Progenitor cell of endocrine pancreas (in vitro differentiated cells): ENCODE measurements at places on chromosomes 11 and 22.

- no peak for DNase-seq
- no peaks in the 10 kb centered on the region for H3K27me3 ChIP-seq
- peaks cover 44% of the 10 kb centered on the region for H3K36me3 ChIP-seq
- H3K27ac ChIP-seq = peak overlapping the region; percentile 25
- H3K4me3 ChIP-seq = no peak overlapping the region
- no peaks in the 10 kb centered on the region for H3K4me1 ChIP-seq
Observed at GRCh38 chr11:59199546-59200422, 12.9 kb downstream of the MPEG1 start.

DNA sequence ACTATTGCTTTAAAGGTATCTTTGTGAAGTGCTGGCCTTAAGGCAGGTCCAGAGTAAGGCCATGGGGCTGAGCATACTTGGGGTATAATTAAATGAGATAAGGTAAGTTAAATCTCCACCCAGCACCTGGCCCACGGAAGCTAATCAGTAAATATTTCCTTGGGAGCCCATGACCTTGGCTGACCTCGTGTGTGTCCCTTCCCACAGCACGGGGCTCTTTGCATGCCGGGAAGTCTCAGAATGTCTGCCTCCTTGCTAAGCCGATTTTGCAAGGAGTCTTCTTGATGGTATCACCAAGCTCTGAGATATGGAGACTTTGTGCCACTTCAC is 46.5 kb downstream of the ADM start:
- no peaks in the 10 kb centered on the region for H3K36me3 ChIP-seq
- peak overlapping the region; percentile 96 for H3K27ac ChIP-seq
- H3K4me3 ChIP-seq = peak overlapping the region; percentile 25
- no peak for DNase-seq
- H3K4me1 ChIP-seq = peaks cover 22% of the 10 kb centered on the region

DNA sequence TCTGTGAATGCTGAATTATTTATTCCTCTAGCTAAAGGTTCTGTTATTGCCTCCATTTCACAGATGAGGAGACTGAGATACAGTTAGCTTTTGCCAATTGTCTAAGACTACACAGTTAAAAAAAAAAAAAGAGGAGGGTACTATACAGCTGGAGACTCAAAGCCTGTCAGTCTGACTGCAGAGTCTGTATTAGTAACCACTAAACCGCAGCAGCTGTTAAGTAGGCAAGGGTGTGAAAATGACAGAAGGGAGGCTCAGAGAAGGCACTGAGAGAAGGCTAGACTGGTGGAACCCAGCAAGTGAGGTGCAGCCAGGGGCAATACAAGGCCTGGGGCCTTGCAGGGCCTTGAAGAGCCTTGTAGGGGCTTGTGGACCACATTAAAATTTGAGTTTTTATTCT is 181.2 kb downstream of the CSNK2A3 start:
- H3K36me3 ChIP-seq = no peaks in the 10 kb centered on the region
- H3K4me3 ChIP-seq = no peak overlapping the region
- no peaks in the 10 kb centered on the region for H3K4me1 ChIP-seq
- H3K27ac ChIP-seq = no peak overlapping the region
- no peak for DNase-seq

GRCh38 chr22:43921370-43921769 is 2.2 kb upstream of the PNPLA3 start:
- no peak for DNase-seq
- H3K4me3 ChIP-seq = no peak overlapping the region
- H3K4me1 ChIP-seq = peaks cover 13% of the 10 kb centered on the region

DNA sequence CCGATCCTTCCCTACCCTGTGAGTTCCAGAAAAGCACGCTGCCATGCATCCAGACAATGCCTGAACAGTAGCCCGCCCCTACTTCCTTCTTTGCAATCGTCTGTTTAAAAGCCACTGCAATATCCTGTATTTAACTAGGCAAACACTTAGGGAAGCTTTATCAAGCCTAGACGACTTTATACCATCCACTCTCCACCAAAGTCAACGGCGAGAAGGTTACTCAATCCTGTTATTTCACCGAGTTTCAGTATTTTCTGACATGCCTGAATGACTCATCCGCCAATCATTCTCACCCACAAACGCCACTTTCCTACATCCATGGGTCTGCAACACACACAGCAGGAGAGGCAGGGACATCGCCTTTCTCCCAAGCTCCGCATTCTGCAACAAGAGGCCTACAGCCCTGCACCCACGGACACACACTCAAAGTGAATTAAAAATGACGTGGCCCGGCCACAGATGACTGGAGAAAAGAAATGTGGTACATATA is 9.3 kb downstream of the CELSR1 start:
- H3K36me3 ChIP-seq = peaks cover 11% of the 10 kb centered on the region
- H3K27me3 ChIP-seq = peaks cover 61% of the 10 kb centered on the region
- no peak for DNase-seq
- H3K4me3 ChIP-seq = no peak overlapping the region
- H3K4me1 ChIP-seq = peaks cover 12% of the 10 kb centered on the region

DNA sequence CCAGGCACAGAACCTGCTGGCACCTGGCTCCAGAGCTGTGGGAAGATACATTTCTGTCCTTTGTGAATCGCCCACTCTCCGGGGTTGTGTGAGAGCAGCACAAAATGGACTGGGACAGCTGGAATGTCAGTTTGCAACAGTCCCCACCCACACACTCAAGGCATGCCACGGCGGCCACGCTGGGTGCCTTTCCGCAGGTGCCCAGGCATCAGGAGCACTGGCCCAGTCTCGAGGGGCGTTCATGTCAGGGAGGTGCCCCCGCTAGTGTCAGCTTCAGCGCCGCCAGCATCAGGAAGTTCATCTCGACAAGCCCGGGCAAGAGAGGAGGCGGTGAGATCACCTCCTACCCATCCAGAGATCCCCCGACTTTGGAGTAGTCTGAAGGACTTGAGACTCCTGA is 2.1 kb downstream of the TP53AIP1 start:
- no peak for DNase-seq
- H3K4me1 ChIP-seq = peaks cover 3% of the 10 kb centered on the region
- H3K27ac ChIP-seq = no peak overlapping the region

DNA sequence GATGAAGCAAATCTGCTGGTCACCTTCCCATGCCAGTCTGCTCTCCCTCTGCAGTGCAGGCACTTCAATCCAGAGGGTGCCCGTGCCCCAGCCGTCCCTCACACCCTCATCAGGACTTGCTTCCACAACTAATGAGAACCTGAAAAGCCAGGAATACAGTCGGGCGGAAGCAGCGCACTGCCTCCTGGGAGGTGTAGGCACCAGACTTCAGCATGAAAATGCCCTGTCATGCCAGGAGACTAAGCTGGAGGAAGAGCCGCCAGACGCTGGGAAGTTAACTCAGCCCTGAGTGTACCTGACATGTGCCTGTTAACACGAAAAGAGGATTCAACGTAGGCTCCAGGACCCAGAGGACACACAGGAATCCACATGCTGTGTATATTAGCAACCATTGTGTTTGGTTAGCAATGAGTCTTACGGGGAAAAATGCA is 40.1 kb upstream of the FLI1 start:
- H3K4me3 ChIP-seq = no peak overlapping the region
- no peak overlapping the region for H3K27ac ChIP-seq
- H3K36me3 ChIP-seq = no peaks in the 10 kb centered on the region
- H3K27me3 ChIP-seq = peaks cover 56% of the 10 kb centered on the region
- no peak for DNase-seq

DNA sequence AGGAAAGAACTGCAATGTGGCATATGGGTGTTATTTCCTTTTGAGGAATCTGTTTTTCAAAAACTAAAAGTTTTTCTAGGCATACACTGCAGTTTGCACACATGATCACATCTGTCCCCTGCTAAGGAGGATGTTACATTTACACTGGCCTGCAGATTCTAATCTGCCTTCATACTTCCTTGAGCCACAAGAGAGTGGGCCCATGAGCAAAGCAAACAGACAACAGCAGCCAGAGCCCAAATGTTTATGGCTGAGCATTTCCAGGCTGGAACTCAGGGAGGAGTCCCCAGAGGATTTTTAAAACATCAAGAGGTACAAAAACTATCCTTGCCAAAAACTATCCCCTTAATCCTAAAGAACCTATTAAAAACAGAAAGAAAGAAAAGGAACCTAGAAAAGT is 117.2 kb upstream of the MTNR1B start:
- no peak for DNase-seq
- H3K36me3 ChIP-seq = no peaks in the 10 kb centered on the region
- no peak overlapping the region for H3K27ac ChIP-seq
- H3K4me3 ChIP-seq = no peak overlapping the region
- H3K27me3 ChIP-seq = no peaks in the 10 kb centered on the region

- H3K4me3 ChIP-seq = no peak overlapping the region
- no peak for DNase-seq
- H3K36me3 ChIP-seq = peaks cover 3% of the 10 kb centered on the region
Observed at GRCh38 chr11:32262367-32262766, 171.5 kb downstream of the RCN1 start.

DNA sequence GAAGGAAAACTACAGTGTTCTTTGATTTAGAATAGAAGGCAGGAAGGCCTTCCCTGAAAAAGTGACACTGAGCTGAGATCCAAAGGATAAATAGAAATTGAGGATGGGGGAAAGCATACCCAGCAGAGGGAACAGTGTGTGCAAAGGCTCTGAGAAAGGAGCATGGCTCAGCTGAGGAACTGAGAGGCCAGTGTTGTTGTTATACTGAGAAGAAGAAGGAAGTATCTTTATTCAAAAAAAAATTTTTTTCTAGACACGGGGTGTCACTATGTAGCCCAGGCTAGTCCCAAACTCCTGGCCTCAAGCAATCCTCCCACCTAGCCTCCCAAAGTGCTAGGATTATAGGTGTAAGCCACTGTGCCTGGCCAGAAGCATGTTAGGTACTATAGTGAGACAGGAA is 3.5 kb upstream of the PIK3C2A start:
- H3K36me3 ChIP-seq = peaks cover 16% of the 10 kb centered on the region
- H3K4me3 ChIP-seq = no peak overlapping the region
- no peak for DNase-seq

DNA sequence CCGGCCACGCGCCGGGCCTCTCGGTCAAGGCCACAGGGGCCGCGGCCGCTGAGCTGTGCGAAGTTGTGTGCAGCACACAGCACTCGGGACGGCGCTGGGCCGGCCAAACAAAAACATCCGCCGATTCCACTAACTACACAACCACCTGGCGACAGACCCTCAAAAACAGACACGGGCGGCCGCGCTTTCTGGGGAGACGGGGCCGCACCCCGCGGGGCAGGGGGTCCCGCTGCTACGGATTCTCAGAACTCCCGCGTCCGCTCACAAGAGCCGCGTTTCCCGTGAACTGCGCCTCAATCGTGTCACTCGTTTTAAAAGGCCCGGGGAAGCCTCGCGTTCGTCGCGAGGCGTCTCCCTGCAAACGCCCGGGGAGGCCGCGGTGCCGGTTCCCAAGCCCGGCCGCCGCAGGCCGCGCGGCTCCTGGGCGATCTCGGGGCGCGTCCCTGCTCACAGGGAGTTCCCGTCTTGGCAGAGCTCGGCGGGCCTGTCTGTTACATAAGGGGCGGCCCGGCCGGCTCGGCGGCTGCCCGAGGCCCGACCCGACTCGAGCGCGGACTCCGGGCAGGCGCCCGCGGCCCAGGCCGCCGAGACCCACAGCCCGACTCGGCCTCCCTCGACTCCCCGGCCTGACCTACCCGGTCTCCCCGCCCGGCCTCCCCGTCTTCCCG is 936 bp downstream of the BRD1 start:
- no peak for DNase-seq
- peak overlapping the region; percentile 94 for H3K27ac ChIP-seq
- H3K27me3 ChIP-seq = no peaks in the 10 kb centered on the region
- H3K4me3 ChIP-seq = peak overlapping the region; percentile 84

GRCh38 chr11:132623511-132623910 is 908.8 kb downstream of the OPCML start:
- no peak overlapping the region for H3K27ac ChIP-seq
- H3K27me3 ChIP-seq = peaks cover 4% of the 10 kb centered on the region
- DNase-seq = no peak
- H3K36me3 ChIP-seq = peaks cover 4% of the 10 kb centered on the region

- H3K27me3 ChIP-seq = no peaks in the 10 kb centered on the region
- H3K4me3 ChIP-seq = no peak overlapping the region
- peaks cover 4% of the 10 kb centered on the region for H3K4me1 ChIP-seq
- no peaks in the 10 kb centered on the region for H3K36me3 ChIP-seq
- no peak for DNase-seq
Observed at GRCh38 chr11:96905663-96906062, 515.9 kb downstream of the JRKL start.

GRCh38 chr11:35852056-35852455 is 91.8 kb upstream of the LDLRAD3 start:
- peaks cover 2% of the 10 kb centered on the region for H3K27me3 ChIP-seq
- H3K4me3 ChIP-seq = no peak overlapping the region
- H3K4me1 ChIP-seq = no peaks in the 10 kb centered on the region

DNA sequence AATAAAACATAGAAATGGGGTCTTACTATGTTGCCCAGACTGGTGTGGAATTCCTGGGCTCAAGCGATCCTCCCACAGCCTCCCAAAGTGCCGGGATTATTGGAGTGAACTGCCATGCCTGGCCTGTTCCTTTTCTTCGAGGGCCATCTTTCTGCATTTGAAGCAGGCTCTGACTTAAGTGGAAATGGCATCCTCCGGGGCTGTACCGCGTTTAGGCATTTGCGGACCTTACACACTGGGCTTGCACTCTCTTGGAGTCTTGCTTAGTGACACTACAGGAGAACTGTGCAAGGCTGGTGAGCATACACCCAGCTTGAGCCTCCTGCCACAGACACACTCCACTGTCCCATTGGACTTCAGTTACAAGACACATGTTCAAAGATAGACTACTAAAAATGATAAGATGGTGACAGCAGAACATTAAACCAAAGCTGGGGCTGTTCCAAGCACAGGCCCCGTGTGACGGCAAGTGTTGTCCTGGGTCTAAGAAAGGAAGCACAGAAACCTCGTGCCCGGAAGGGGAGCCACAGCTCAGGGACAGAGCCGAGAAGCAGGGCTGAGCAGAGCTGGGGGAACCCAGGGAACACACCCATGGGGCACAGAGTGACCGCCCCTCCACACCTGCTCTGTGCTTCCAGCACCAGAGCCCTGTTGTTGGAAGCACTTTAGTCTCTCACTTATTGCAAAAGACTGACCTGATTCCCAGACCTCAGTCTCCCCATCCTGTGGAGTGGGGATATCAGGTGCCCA is 59.0 kb upstream of the SHANK2 start:
- H3K36me3 ChIP-seq = no peaks in the 10 kb centered on the region
- H3K27me3 ChIP-seq = peaks cover 5% of the 10 kb centered on the region
- H3K4me1 ChIP-seq = peaks cover 9% of the 10 kb centered on the region
- no peak overlapping the region for H3K27ac ChIP-seq
- no peak overlapping the region for H3K4me3 ChIP-seq

GRCh38 chr11:77175021-77175842 is 47.2 kb downstream of the MYO7A start:
- DNase-seq = no peak
- H3K4me1 ChIP-seq = peaks cover 23% of the 10 kb centered on the region
- H3K36me3 ChIP-seq = no peaks in the 10 kb centered on the region
- H3K4me3 ChIP-seq = no peak overlapping the region
- no peaks in the 10 kb centered on the region for H3K27me3 ChIP-seq

GRCh38 chr22:36787204-36787988 is 11.5 kb upstream of the IFT27 start:
- H3K36me3 ChIP-seq = no peaks in the 10 kb centered on the region
- no peaks in the 10 kb centered on the region for H3K4me1 ChIP-seq
- no peak overlapping the region for H3K27ac ChIP-seq
- no peak for DNase-seq

- peak; percentile 39 for DNase-seq
- peak within 1 kb of the TSS; percentile 64 for H3K4me3 ChIP-seq
- peak within 1 kb of the TSS; percentile 58 for H3K27ac ChIP-seq
Observed at GRCh38 chr11:68003846-68004550, at the start of gene UNC93B1. Gene UNC93B1 (minus strand): TSS chr11:68004097. CDS start chr11:68004043, 54 bp downstream.
